ENCODE measurements at places on chromosomes 2 and 18.
A peak's percentile ranks its signal among the peaks of the same experiment; 100 is the strongest.

DNA sequence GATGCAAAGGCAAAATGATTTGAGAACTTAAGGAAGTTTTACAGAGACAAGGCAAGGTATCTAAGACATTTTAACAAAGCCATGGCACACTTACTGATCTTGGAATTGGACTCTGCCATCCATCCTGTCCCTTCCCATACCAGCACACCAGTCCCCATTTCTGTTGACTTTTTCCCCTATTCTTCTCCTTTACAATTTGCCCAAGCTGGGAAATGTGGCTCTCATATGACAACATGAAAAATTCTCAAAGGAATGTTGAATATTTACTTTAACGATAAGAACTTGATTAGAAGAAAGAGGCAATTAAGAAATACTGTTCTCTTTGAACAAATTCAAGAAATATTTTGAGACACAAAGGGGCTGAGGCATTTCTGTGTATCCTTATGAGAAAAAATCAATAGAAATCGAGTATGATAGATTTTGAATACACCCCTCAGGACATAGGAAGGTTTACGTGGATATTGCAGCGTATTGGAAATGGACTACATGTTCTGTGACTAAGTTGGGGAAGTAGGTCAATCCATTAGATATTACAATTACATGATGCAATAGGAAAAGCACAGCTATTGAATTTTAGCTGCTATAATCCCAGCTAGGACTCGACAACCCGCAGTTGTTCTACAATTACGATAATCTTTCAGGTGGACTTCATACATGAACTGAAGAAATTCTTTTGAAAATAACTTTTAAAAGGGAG, 201.6 kb downstream of the TRIB2 start:
- no peak for DNase-seq

DNA sequence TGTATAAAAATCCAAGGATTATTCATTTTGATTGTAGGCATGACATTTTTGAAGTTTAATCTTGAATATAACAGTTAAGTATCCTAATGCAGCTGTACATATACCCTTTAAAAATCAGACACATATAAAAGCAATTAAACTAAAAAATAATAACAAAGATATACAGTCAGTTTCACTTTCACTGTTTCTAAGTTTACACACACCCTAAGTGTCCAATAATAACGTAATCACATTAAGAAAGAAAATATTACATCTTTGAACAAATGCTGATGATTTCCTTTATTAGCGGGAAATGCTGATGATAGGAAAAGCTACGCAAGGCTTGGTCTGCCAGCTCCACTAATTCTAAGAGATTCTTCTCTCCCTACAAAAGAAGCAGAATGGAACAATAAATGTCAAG, 38.8 kb downstream of the RTTN start:
- DNase-seq, result no peak

GRCh38 chr2:216006164-216006663, 7.1 kb downstream of the MREG start:
- DNase-seq, result no peak

DNA sequence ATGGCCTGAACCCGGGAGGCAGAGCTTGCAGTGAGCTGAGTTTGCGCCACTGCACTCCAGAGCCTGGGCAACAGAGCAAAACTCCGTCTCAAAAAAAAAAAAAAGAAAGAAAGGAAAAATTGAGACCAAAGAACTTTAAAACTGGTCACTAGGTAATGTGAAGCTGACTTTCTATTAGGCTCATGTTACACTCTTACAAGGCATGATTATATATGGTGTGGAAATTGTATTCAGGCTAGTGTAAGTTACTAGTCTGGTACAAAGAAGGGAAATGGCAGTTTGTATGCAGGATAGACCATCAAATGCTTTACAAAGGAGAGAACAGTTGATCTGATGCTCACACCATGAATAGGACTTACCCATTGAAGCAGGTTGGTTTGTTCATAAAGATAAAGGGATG, 35.4 kb upstream of the ARMC9 start:
- no peak for DNase-seq

GRCh38 chr2:95343429-95344214, 46.5 kb downstream of the KCNIP3 start:
- peak; percentile 37 for DNase-seq

- peak; percentile 86 for DNase-seq
Measured at GRCh38 chr2:176637486-176638166, 368.4 kb downstream of the MTX2 start.

DNA sequence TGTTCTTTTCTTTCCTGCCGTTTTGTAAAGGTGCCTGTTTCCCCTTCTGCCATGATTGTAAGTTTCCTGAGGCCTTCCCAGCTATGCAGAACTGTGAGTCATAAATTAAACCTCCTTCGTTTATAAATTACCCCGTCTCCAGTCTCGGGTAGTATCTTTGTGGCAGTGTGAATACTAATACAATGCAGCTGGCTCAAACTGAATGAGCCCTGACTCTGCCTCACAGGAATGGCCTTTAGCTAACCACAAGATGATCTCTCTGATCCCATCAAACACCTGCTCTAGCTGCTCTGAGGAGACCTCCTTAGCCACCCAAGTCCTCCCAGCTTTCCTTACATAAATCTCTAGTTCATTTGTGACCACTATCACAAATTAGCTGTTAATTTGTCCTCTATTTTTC, 41.5 kb upstream of the CAB39 start:
- DNase-seq, result no peak

DNA sequence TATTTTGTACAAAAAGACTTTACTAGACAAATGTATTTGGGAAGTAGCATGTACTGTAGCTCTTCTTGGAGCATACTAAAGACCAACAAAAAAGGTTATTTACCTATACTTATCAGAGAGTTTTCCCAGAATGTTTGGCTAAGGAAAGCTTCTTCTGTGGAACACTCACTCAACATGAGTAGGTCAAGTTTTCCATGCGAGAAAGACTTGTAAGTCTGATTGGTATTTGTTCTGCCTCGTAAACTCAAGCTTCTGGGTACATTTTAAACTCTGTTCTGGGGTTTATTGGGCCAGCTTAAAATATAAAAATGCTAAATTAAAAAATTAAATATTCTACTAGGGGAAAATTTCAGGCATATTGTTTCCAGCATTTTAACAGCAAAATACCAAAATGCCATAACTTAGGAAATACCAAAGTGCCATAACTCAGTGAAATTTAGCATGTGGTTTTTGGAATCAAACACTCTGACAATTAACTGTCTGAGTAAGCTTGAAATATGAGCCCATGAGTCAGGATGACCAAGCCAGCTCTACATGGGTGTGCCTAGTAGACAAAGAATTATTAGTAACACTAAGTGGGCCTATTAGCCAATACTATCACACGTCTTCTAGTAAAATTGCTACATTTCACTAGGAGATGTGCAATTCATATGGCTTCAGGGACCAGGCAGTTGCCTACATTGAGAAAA, 47.3 kb upstream of the SERPINE2 start:
- DNase-seq, result no peak

DNA sequence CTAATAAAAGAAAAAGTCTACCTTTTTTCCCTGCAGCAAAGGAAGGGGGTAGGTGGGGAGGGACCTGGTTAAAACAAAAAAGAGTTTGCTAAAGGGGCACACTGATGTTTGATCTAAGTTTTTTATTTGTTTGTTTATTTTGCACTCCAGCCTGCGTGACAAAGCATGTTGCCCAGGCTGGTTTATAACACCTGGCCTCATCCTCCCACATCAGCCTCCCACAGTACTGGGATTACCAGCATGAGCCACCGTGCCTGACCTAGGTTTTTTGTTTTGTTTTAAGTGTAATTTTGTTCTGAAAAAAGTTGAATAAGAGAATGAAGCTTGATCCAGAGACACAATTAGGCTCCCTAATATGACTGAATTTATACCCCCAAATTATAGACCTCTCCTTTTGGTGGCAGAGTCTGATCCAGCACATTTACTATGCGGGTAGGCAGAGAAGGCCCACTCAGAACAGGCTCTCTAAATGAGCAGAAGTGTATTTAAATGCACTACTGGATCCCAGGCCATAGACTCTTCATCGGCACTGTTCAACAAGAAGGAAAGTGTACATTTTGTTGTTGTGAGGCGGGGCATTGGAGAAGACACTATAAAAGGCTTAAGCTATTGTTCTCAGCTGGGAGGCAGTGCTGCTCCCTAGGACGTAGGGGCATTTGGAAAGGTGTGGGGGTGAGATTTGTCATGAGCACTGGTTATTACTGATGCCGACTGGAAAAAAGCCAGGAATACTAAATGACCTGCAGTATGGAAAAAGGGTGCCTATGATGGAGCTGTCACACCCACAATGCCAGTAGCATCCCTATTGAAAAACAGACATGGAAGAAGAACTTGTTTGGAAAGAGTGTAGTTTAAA, 32.4 kb downstream of the MRPS9 start:
- no peak for DNase-seq

GRCh38 chr2:72148837-72149555, 1.3 kb upstream of the CYP26B1 start:
- peak; percentile 86 for DNase-seq
